ENCODE measurements at places on chromosomes 5 and 9.

- peak; percentile 67 for DNase-seq
Observed at GRCh38 chr9:85431339-85432102, 310.2 kb downstream of the AGTPBP1 start.

- no peak for DNase-seq
Observed at GRCh38 chr5:133757396-133757945, 145.1 kb upstream of the FSTL4 start.

GRCh38 chr9:115104908-115105307 lies 13.0 kb downstream of the TNC start:
- DNase-seq: peak; percentile 68

DNA sequence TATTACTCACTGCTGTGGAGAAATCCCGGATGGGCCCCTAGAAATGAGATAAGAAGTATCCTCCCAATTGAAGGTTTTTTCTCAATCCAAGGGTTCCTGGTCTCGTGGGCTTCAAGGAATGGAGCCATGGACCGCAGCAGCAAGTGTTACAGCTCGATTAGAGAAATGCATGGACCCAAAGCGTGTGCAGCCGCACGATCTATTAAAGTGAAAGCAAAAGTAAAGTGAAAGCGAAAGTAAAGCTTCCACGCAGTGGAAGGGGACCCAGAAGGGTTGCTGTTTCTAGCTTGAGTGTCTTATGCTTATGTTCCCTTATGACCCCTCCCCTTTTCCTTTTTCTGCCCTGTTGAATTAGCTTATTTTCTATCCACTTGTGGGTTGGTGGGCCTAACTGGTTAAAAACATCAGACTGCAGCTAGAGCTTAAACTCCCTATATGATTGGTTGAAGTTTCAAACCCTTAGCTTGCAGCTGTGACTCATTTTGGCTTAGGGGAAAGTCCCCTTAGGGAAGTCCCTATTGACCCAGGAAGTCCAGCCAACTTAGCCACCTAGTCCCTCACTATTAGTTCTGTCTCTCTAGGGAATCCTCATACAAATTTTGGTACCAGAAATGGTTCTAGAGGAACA lies 1111.8 kb downstream of the TAF11L14 start:
- no peak for DNase-seq

DNA sequence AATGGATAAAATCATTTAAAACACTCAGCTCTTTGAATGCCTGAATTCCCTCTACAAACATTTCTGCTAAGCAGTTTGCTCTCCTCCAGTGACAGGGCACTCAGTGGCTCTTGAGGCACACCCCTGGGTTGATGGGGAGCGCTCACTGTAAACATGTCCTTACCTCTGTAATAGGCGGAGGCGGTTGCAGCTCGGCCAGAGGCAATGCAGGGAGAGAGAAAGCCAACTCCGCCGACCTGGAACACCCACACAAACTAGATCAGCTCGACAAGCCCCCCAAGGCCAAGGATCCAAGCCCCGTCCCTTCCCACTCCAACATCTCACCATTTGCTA lies 329 bp downstream of the CDC23 start:
- DNase-seq: no peak

DNA sequence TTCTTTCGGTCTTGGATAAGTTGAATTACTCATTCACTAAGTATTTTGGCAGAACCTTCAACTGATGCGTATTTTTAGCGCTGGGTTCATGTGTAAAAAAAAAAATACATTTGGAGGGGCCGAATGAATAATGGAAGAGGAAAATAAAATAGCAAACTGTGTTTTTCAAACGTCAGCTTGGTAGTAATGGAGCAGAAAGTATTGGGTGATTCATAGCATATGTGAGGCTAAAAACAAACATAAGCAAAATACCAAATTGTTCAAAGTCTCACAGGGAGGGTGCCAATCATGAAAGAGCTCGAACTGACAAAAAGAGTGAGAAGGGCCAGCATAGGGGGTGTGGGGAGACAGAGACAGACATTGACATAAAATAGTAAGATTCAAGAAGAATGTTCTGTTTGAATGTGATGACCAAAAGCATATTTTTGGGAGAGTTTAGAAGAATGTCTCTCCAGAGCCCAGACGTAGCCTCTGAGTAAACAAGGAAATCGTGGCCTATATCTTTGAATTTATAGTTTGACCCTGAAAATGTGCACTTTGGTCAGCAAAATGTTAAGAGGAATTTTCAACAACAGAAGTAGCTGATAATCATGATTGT lies 174.9 kb upstream of the HMHB1 start:
- no peak for DNase-seq

DNA sequence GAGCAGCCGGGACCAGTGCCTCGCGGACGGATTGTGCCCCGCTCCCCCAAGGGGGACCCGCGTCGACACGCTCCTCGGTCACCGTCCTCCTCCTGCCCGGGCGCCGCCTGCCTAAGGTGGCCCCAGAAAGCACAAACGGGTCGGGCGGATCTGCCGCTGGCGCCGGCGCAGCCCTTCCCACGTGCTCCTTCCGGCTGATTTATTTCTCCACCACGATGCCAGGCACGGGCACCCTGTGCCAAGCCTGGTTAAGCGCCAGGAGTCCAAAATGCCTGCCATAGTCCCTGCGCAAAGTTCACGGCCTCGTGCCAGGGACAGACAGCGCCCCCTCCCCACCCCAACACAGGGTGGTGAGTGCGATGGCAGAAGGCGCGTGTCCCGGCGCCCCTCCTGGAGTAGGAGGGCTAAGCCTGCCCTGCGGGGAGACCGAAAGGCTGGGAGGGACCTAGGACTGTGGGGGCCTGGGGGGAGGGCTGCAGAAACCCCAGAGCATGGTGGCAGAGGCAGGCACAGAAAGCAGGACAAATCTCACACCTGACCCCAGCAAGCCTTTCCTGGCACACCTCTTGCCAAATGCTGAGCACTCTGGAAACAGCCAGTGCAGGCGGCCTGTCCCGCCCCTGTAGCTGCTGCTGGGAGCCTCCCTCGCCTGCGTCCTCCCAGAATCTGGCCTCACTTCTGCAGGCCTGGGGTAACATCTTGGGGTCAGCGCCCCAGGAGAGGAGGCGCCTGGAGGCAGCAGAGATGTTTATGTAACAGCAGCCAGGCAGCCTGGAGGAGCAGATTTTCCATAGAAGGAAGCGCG lies 1.1 kb upstream of the NOTCH1 start:
- no peak for DNase-seq

DNA sequence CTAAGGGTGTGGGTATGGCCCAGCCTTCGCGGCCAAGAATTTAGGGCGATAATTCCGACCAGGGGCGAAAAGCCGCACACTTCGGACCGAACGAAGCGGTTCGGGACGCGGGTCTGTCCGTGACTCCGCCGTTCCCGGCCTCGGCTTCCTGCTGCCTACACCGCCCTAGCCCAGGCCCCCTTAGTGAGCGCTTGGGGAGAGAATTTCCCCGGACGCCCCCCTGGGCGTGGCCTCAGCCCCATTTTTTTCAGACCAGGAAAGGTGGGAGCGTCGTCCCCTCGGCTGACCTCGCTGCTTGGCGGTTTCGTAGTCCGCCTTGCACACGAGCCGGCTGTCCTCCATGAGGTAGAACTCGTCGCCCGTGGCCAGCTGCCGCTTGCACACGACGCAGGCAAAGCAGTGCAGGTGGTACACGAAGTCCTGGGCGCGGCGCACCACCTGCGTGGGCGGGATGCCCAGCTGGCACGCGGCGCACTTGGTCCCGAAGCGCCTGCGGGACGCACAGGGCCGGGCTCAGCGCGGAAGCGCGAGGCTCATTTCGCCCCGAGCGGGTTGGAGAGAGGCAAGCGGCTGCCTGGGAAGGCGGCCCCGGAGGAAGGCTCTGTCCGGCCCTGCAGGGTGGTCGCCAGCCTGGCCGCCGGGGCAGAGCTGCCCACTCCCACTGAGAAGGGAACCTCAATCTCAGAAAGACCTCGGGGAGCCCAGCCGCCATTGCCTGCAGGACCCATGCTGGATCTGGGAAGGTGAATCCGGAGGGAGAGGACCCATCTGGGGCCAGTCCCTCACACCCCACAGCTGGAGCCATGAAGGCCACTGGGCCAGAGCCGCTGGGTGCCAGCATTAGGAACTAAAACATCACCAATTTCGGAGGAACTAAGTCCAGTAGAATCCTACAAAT lies 5.3 kb downstream of the LHX3 start:
- no peak for DNase-seq

GRCh38 chr5:4777435-4777834 lies 362.7 kb upstream of the ADAMTS16 start:
- no peak for DNase-seq

DNA sequence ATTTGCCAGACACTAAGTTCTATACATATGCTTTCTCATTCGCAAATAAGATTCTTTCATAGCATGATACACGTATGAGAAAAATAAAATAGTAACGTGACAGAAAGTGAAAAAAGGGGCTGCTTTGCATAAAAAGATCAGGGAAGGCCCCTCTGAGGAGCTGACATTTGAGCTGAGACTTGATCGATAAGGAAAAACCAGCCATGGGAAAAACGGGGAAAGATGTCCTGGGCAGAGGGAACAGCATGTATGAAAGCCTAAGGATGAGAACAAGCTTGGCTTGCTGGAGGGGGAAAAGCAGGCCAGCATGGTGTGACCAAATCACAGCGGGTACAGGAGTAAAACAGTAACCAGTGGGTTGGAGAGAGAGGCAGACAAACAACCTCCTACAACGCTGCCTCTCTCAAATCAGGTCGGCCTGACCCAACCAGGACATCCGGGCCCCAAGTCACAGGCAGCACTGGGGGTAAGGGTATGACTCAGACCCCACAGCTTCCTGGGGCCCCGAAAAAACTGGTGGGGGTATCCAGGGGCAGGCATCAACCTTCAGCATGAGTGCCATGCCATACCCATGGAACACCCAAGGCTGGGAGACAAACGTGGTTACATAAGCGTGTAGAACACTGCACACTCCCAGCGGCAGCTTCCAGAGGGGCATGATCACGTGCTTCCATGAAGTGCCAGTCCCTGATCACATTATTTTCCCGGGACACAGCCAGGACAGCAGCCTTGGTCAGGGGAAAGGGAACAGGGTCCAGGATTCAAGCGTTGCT lies 2.2 kb downstream of the TNIP1 start:
- no peak for DNase-seq

- no peak for DNase-seq
Observed at GRCh38 chr5:128085413-128085812, 1.8 kb downstream of the SLC12A2 start.

- DNase-seq: no peak
Observed at GRCh38 chr5:55601628-55602027, 66.9 kb upstream of the PLPP1 start.

DNA sequence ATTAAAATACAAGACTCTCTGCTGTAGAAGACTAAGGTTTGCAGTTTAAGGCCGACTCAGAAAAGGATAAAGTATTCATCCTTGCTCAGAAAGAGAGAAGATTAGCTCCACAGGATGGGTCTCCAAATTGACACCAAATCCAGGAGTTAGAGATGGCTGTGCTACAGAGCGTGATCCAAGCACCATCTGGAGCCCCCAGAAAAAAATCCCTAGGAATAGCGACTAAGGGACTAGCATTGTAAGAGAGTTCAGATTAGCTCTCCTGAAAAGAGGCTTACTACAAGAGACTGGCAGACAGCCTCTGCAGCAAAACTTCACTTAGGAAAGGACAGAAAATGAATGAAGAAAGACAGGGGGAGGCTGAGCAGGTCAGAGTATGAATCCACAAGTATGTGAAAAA lies 3.7 kb downstream of the SIL1 start:
- no peak for DNase-seq

DNA sequence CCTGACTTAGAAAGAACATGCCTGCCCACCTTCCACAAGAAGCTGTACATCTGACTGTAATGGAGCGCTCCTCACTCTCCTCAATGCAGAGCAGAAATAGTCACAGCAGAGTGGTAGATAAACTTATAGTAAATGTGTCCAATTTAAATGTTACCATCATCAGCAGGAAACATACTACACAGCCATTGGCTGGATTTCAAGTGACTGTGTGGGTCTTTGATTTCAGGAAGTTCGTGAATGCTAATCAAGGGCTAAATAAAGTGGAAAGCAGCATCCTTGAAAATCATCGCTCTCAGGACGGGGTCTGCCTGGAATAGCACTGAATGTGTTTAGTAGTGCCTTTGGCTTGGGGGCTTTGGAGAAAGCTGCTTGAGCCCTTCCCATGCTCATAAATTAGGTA lies 32.4 kb upstream of the CRHBP start:
- no peak for DNase-seq

GRCh38 chr5:36685631-36686288 lies 79.4 kb downstream of the SLC1A3 start:
- DNase-seq: peak; percentile 73

GRCh38 chr5:61076626-61077025 lies 85.6 kb downstream of the SMIM15 start:
- no peak for DNase-seq

DNA sequence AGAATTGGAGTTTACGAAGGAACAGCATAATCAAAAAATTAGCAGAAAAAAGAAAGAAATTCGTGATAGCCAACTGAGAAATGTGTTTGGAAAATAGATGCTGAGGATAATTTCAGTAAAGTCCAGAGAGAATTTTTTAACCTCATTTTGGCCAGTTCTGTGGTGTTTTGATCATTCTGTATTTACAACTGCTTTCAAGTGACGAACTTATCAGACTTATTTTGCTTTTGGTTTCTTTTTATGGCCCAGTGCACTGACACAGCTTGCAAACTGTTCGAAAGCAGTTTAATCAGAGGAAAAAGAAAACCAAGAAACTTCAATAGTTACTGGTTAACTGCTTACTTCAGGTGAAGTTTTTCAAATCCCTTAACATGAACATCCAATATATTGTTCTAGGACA lies 1.9 kb downstream of the SDHA start:
- no peak for DNase-seq

DNA sequence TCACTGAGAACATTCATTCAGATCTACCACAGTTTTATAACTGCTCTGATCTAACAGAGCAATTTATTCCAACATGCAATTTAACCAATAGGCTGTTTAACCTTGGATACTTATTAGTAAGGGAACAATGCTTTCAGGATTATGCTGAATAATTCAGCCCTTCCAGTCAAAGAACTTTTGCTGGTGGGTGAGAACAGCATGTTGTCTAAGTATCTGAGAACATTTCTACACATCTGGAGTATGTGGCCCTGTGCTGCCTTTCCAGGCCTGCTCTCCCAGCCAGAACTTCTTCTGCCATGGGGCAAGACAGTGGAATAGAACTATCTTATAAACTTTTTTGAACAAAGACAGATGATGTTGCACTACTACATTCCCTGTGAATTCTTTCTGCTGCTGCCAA lies 55.8 kb downstream of the NFIB start:
- peak; percentile 38 for DNase-seq

DNA sequence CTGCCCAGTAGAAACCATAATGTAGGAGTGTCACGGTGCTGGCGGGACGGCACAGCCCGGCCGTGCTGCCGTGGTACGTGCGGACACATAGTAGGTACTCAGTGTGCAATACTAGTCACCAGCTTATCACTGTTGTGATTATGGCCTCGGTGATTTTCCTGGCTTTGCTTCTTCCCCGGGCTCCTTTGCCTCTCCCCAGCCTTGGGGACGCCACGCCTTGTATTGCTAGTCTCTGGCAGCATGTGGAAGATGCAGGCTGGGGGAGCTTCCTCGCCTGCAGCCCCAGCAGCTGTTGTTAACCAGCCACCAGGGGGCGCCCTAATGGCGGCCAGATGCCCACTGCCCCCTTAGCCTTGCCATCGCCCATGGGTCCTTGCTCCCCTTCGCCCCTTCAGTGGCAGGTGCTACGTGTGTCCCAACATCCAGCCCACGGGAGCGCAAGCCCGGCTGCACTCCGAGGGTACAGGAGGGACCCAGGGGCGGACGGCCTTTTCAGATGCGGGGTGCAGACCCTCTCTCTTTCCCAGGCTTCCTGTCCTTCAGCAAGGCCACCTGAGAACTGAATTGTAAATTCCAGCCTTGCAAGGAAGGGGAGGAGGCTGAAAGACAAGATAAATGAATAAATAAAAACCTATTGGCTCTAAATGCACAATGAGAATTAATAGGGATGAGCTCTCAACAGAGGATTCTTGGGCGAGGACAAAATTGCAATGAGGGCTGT lies 8.0 kb downstream of the NTNG2 start:
- DNase-seq: no peak

- DNase-seq: no peak
Observed at GRCh38 chr5:107463731-107464130, 207.0 kb downstream of the EFNA5 start.

All from foreskin fibroblast (primary cell).